ENCODE measurements at places on chromosomes 1 and 21.
A peak's percentile ranks its signal among the peaks of the same experiment; 100 is the strongest.

GRCh38 chr1:54268762-54269297 lies 68.9 kb downstream of the MRPL37 start:
- no peak for DNase-seq

DNA sequence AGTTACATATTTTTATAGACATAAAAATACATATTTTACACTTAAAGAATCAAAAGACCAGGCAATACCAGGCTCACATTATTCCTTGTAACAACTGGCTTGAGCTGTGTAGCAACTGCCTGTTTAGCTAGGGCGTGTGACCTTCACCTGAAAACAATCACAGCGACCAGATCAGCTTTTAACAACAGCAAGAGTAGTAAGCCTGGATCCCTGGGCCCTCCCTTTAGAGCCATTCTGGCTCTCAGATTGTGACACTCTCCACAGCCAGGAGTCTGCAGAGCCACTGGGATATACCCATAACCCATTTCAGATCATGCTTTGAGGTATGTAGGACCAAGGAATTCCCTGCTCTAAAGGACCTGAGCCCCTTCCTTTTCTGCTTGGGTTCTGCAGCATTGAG lies 29.4 kb upstream of the GNG4 start:
- DNase-seq = no peak

DNA sequence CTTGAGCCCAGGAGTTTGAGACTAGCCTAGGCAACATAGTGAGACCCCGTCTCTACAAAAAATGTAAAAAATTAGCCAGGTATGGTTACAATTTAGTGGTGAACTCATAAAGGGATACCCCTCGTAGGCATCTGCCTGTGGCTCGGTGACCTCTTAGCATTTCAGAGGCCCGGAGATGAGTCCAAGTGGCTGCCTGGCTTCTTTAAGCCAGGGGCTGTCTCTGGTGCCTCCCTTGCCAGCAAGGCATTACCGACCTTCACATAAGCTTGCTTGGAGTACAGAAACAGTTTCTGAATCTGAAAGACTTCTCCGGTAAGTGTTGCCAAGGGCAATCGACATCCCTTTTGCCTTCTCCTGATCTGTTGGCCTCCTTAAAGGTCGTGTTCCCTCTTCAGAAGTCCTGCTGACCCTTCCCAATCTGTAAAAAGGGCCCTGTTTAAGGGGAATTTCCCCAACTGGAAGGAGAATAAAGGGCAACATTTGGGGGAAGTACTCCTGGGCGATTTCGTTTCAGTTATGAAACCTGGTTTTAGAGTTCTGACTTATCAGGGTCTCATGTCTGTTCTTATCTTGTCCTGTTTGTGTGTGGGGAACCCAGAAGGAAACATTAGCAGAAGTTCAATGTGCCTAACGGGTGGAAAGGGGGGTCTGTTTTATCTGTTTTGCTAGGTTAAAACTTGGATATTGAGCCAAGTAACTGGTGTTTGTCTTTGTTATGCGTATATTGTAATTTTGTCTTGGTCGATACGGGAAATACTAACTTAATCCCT lies 32.9 kb downstream of the KIFAP3 start:
- DNase-seq = no peak

DNA sequence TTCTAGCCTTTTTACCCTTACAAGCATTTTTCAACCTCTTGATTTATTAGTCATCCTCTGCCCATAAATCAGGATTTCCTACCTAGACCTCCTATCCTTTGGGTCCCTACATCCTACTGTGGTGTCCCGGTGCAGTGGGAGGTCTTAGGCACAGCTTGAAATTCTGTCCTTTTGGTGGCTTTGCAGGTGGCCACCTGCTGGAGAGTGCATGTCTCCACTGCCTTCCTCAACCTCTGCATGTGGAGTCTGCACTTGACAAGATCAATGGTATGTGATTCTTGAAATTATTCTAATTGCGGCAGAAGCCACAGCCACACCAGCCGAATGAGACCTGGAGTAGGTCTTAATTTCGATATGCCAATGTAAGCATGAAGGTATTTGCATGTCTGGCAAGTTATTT lies 11.4 kb upstream of the KCNA3 start:
- DNase-seq = no peak

DNA sequence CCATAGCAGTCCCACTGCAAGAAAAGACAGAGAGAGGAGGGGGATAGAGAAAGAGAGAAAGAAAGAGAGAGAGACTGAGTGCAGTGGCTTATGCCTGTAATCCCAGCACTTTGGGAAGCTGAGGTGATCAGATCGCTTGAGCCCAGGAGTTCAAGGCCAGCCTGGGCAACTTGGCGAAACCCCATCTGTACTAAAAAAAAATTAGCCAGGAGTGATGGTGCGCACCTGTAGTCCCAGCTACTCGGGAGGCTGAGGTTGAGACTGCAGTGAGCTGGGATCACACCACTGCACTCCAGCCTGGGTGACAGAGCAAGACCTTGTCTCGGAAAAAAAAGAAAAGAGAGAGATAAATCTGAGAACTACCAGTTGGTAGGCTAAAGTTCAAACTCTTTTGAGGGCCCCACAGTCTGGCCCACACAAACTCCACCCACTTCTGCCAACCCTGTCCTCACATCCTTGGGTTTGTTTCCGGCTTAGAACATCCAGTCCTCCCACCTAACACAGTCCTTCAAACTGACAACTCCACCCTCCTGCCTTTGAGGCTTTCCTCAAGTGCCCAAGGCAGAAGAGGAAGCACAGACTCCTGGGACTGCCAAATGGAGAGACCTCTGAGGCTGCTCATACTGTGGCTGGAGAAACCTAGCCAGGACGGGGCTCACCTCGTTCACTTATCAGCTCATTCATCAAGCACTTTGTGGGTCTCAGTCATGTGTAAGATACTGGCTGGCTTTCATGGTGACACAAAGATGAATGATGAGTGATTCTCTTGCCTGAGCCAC lies 20.1 kb downstream of the TFAP2E start:
- no peak for DNase-seq

GRCh38 chr1:170791941-170792340 lies 128.0 kb downstream of the PRRX1 start:
- no peak for DNase-seq

DNA sequence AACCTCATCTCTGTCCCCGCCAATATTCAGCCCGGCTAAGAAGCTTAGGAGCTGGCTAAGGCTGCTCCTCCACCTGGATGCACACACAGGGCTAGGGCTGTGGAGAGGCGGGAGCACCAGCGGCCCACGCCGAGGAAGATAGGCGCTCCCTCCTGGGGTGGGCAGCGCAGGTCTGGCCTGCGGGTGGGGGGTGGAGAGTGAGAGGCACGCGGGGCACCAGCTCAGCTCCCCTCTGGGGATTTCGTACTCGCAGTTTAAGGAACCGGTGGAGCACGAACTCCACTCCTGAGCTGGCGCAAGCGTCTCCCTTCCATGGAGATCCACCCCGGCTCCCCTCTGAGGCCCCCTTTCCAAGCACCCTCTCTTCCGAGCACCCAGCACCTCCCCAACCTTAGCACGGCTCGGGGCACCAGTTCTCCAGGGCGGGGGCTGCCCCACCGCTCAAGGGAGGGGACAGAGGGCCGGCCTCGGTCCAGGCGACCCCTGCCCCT lies 433 bp upstream of the KAZN start:
- no peak for DNase-seq

DNA sequence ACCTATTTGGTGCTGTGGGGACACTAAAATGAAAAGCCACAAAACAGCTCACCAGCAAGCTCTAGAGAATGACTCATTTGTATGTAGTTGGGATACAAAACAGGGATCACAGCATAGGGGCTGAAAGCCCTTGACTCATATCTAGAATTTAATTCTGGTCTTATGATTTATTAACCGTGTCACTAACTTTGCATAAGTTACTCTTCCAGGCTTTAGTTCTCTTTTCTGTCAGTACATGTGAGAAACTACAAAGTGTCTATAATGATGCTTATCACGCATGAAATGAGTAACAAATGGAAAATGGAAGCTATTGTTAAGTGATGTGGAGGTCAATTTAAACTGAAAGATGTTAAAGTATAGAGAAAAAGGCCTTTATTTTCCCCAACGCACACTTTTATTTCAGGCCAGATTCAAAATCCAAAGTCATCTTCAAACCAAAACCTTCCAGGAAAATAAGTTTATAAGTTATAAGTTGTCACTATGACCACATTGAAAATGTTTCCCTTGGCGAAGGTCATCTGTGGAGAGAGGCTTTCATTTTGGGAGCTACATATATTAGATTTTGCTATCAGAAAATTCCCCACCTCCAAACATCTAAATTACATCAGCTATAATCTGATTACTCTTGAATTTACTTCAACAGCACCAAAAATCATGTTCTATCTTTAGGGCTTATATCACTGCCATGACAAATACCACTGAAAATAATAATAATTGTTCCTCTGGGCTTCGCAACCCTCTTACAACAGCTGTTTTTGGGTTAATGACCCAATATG lies 430.5 kb downstream of the MRPL39 start:
- no peak for DNase-seq

DNA sequence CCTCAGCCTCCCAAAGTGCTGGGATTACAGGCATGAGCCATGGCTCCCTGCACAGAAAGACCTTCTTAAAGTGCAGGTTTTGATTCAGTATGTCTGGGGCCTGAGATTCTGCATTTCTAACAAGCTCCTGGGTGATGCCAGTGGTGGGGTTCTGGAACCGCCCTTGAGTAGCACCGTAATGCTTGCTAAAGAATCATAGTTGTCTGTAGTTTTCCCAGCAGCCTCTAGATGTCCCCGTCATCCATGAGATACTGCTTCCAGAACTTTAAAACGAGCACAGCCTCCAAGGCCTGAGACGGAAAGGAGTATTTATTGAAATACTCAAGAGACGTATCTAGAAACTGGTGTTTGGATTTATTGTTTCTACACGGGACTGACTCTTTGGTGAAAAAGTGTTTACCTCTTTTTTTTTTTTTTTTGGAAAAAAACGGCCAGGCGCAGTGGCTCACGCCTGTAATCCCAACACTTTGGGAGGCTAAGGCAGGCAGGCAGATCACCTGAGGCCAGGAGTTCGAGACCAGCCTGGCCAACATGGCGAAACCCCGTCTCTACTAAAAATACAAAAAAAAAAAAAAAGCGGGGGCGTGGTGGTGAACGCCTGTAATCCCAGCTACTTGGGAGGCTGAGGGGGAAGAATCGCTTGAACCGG lies 2.6 kb upstream of the TOR3A start:
- peak; percentile 41 for DNase-seq

- no peak for DNase-seq
Measured at GRCh38 chr21:45010860-45011259, 63.5 kb upstream of the ADARB1 start.

GRCh38 chr1:159854116-159854692 lies 8.3 kb downstream of the VSIG8 start:
- peak; percentile 94 for DNase-seq

DNA sequence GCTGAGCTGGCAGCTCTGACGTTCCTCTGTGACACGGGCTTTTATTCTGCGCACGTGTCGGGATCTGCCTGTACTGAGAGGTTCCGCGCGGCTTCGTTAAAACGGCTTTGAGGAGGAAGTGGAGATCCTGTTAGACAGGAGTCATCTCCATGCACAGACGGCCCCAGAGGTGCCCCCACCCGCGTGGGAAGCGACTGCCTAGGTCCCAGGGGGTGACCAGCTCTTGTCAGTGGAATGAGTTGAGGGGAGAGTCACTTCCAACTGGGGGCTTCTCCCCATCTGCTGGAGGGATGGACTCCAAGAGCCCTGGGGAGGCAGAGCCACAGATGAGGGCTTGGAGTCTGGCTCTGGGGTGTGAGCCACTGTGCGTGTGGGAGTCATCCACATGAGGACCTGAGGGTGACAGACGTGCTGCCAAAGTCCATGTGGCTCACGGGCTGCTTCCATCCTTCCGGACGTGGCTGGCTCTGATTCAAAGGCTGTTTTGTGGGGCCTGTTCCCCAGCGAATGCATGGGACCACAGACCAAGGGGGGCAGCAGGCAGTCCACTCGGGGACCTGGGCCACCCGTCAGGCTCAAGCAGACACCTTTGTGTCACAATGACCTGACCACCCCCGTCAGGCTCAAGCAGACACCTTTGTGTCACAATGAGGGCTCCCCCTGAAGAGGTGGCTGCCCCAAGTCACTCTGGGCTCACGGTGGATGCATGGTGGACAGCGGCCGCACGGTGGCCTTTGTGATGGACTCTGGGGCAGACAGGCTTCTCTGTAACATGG lies 26.8 kb downstream of the PTTG1IP start:
- DNase-seq = peak; percentile 81

GRCh38 chr1:245599371-245600174 lies 444.8 kb downstream of the KIF26B start:
- DNase-seq = no peak

- peak; percentile 46 for DNase-seq
Measured at GRCh38 chr1:116984406-116985160, 17.0 kb upstream of the CD101 start.

DNA sequence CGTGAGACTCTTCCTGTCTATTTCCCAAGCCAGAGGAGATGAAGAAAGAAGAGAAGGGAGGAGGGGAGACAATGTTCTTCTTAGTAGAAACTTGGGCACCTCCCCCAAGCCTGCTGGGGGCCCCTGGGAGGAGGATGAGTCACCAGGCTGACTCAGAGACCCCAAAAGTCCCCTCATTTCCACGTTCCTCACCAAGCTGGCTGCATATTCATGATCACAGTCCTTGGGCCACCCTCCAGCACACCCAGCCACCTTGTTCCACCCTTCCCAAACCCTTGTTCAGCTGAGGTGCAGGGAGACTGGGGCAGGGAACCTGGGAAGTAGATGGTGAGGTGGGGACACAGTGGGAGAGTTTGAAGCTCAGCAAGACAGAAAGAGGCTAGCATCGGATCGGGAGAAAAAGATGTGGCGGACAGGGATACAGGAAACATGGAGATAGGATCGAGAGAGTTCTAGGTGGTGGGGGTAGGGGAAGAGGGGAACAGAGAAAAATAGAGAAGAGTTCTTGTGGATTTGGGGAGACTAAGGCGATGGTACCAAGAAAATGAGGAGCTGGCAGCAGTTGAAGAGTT lies 712 bp downstream of the RAB13 start:
- no peak for DNase-seq

DNA sequence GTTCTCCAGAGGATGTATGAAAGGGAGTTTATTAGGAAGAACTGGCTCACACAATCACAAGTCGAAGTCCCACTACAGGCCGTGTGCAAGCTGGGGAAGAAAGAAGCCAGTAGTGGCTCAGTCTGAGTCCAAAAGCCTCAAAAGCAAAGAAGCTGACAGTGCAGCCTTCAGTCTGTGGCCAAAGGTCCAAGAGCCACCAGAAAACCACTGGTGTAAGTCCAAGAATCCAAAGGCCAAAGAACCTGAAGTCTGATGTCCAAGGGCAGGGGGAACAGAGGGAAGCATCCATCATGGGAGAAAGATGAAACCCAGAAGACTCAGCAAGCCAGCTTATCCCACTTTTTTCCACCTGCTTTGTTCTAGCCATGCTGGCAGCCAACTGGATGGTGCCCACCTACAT lies 21.4 kb upstream of the CEP350 start:
- no peak for DNase-seq

- DNase-seq = no peak
Measured at GRCh38 chr1:171160639-171161354, 24.3 kb upstream of the FMO2 start.

- no peak for DNase-seq
Measured at GRCh38 chr1:30810416-30811080, 53.0 kb upstream of the LAPTM5 start.

GRCh38 chr1:41294216-41294615 lies 52.1 kb upstream of the SCMH1 start:
- no peak for DNase-seq

All from left colon (tissue), 2 donors.